ENCODE measurements at places on chromosomes 2 and 18.

GRCh38 chr2:48711343-48711742, 44.2 kb downstream of the LHCGR start:
- no peak for DNase-seq

- DNase-seq: no peak
Observed at GRCh38 chr2:8573942-8574195, 108.0 kb upstream of the ID2 start.

GRCh38 chr2:239302083-239302807, 98.6 kb downstream of the HDAC4 start:
- DNase-seq: no peak

DNA sequence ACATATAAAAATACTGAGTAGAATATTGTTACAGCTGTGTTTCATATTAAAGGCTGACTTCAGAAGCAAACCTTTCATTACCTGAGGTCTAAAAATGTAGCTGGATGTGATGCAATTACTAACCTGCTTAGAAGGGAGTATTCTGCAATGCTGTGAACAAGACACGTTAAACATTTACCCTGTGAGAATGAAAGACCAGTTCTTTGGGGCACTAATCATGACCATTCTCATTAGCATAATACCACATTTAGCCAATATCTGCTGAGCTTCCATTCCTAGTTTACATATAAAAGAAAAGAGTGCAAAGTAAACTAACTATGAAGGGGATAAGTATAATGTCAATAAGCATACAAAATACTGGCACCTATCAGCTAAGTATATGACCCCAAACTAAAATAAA, 784.0 kb upstream of the KLHL29 start:
- DNase-seq: no peak

DNA sequence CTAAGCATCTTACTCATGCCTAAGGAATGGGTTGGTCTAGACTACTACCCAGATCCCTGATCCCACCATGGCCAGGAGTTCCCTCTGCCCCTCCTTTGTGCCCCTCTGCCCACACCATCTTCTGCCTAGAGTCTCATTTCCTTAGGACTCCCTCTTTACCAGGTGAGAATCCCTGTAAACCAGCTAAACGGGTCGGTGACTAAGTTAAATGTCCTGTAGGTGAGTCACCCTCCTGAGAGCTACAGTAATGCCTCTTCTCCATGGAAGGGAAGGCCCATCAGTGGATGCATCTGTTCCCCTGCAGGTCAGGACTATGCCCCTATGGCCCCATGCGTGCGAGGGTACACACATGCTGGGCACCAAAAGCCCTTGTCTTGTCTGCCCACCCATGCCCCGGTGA, 25.4 kb downstream of the PTGR3 start:
- DNase-seq: no peak

DNA sequence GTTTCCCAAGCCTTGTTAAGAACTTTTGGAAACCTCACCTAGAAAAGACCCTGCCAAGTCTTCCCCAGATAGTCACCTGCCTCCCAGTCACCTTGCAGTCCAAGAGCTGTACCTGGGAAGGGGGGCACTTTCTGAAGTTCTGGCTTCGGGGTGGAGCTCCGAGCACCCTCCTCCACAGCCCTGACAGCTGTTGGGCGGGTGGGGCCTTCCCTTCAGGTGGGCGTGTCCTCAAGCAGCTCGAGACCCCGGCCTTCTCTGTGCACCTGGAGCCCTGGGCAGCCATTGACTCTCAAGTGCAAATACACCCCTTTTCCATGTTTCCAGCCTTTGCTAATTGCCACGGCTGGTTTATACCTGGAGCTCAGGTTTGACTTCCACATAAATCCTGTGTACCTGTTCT, 37.0 kb upstream of the IGFBP5 start:
- DNase-seq: no peak
